Pons (tissue), 1 donor: ENCODE measurements at places on chromosomes 11 and 22.

DNA sequence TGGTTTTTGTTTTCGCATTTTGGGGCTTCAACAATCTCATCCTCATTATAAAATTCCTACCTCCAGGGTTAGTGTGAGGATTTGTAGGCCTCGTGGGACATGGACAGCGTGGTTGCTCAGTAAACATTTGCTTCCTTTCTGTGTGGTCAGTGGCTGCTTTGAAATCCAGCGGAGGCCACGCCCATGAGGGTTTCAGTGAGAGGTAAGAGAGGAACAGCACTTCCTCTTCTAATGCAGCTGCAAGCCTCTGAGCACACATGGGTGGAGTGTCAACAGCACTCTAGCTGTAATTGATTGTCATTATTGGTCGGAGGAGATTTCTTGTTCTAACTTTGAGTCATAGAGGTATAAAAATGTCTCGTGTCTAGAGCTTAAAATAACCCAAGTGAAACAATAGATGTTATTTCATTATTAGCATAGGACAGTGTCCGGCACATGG, 6.0 kb upstream of the ARHGAP42 start:
- peak; percentile 51 for DNase-seq

GRCh38 chr11:96538104-96538503, 148.3 kb downstream of the JRKL start:
- no peak for DNase-seq

DNA sequence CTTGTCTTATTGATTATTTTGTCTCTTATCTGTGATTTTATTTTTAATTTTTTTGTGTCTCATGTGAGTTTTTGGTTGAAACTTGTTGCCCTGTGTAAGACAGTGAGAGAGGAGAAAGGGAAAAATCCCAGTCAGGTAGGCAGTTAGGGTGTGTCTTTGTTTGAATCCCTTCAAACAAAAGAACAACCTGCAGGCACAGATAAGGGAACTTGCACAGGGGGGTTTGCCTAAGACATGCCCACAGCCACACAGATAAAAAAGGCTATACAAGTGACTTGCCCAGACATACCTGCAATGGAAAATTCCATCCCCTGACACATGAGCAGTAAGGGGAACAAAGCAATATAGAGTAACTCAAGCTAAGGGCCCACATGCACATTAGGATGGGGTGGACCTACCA, 127.8 kb upstream of the PLET1 start:
- no peak for DNase-seq

DNA sequence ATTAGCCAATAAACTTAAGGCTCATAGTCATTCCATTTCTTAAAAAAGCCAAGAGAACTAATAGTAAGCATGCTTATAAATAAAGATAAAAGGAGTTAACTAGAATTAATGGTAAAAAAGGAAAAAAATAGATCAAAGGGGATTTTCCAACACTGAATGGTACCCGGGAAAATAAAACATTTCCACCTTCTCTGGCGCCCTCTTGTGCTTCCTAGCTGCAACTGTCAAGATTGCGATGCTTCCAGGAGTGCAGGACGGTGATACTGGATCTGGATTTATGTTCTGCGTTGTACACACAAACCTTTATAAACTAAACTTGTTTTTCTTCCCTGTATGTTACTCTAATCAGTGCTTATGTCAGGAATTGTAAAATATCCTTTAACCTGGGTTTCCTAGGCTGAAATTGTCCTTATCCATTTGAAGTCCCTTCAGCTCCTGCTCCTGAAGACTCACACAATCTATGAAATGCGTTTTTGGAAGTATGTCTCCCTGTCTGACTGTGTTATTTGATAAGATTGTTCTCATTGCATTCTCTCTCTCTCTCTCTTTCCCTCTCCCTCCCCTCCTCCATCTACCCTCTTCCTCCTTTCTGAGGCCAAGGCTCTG, 9.6 kb upstream of the HTATIP2 start:
- DNase-seq, result no peak

DNA sequence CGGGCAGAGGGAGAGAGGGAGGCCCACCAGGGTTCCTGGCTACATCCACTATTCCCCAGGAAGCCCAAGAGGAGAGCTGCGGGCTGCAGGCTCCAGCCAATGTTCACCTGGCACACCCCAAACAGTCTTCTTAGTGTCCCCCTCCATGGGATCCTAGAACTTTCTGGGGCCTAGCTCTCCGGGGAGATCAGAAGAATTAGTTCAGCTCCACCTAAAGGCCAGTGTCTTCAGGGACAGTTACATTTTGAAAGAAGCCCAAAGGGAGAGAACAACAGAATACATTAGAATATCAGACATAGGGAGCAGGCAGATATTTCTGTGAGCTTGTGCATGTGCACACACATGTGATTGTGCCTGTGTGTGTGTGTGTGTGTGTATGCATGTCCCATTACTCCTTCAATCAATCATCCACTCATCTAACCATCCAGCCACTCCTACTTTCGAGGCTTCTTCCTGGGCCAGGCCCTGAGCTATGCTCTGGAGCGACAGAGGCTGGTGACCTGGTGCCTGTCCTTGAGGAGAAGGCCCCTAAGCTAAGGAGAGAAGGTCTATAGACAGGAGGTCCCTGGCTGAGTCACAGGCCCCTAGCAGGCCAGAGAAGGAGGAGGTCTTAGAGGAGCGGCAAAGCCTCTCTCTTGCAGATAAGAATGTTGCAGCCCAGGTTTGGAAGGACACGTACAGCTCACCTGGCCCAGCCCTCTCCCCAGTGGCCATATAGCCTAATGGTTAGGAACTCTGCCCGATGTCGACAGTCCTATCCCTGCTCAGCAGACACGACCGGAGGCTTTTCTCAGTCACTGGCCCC, 165.5 kb downstream of the DSCAML1 start:
- peak; percentile 66 for DNase-seq

GRCh38 chr11:65578667-65579066, 2.8 kb downstream of the EHBP1L1 start:
- no peak for DNase-seq

DNA sequence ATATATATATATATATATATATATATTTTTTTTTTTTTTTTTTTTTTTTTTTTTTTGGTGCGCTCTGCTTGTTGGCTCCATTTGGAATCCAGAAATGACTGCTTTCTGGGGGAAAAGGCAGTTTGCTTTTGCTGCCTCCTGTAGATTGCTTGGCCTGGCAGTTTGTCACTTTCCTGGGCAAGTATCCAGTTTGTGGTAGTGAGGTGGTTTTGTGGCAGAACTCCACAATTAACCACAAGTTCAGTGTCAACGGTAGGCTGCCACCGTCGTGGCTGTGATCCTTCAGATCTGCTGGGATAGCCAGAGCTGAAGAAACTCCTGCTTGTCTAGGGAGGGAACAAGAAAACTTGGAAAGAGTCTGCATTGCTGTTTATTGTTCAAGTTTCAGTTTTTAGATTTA, 5.0 kb upstream of the PDE3B start:
- peak; percentile 35 for DNase-seq
